ENCODE measurements at places on chromosomes 5 and 9.

GRCh38 chr9:99505936-99506335 lies 283.9 kb downstream of the SEC61B start:
- no peak for DNase-seq

- DNase-seq: no peak
These were observed 29.1 kb upstream of the IRX2 start for GRCh38 chr5:2780421-2781171.

- no peak for DNase-seq
These were observed 488 bp downstream of the COL15A1 start for GRCh38 chr9:98944057-98944733.

DNA sequence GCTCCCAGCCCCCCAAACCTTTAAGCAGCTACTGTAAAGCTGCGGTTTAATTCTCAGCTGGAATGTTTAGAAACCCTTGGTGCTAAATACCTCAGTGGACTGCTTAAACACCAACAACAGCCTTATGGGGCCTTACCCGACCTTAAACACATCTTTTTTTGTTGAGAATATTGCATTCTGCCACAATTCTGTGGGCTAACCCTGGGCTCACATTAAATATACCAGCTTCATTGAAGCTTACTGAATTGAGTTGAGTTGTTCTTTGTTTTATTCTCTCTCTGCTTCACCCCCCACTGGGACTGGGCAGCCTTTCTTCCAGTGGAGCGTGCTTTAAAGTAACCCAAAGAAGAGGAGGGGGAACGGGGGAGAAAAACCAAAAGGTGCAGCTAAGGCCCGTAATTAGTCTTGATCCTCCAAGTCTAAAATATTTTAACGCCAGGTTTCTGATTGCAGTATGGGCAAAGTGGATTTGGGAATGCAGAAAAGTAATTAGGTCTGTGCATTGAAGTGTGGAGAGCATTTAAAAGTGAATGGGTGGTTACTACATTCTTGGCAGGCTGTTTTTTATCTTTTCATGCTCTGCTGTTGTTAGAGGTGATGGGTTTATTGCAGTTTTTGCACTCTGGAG lies 281.2 kb downstream of the NR2F1-AS1 start:
- DNase-seq: no peak

DNA sequence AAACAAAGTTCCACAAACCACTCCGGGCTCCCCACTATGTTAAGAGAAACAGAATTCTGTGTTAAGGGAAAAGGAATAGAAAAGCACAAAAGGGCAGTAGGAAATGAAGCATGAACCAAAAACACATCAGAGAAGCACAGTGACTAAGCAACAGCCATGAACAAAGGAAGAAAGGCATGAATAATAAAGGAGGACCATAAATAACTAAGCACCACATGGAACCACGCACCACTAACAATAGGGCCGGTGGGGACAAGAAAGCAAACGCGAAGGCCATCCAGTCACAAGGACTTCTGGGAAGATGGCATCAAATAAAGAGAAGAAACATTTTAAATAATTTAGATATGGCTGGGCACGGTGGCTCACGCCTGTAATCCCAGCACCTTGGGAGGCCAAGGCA lies 18.0 kb downstream of the PRUNE2 start:
- DNase-seq: no peak

DNA sequence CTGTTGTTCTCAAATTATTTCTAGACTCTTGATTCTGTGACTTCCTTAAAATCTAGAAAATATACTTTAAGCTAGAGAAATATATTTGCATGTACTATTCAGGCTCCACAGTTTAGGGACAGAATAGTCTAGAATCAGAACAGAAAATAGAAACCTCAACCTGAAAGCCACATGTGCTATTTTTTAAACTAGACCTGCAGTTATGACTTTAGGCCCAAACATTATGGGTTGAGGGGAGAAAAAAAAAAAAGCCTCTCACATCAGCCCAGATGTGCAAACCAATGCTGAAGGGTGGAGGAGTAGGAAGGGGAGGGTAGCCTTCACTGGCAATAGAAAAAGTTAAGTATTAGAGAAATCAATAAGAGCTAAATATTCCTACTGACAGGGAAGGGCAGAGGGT lies 35.7 kb downstream of the ELL2 start:
- DNase-seq: no peak

- DNase-seq: no peak
These were observed 123.2 kb downstream of the DCP2 start for GRCh38 chr5:113099822-113100221.

- DNase-seq: no peak
These were observed 42.3 kb downstream of the JADE2 start for GRCh38 chr5:134567641-134568336.

DNA sequence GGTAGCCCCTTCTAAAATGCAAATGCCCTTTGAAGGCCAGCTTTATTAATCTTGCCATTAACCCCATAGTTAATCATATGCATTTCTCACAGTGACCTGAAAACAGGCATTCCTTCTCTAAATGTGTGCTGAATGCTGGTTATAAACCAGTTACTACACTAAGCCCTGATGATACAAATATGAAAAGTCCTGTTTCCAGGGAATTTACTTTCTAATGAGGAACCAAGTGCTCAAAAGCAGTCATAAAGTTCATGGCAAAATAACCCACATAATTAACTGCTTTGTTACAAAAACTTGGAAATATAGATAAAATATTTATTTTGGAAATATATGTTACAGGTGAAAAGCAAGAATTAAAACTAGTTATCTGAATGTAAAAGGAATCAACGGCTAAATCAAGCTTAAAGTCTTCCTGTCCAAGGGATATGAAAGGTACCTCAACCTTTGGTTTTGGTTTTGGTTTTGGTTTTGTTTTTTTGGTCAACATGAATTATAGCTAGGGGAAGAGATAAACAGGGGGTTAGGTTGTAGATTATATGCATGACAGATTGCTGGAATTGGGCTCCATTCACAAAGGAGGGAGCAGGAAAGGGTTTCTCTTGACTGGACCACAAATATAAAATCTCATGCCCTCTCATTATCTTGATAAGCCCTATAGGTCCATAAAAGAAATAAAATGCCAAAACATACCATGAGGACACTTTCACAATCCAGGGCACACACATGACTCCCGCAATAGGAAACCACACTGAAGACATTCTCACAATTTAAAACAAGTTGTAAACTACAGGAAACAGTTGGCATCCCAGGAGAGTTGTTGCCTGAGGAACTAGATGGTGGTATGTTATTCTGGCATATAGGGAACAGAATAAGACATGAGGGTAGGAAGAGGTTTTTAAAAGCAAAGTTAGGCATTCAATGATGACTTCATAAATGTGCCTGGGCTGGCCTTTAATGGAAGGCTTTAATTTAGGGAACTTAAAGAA lies 46.7 kb upstream of the MACIR start:
- DNase-seq: no peak
